ENCODE measurements at places on chromosomes 6 and 20.

- no peak for DNase-seq
These were observed 18.5 kb downstream of the POM121L2 start for GRCh38 chr6:27293436-27294098.

- DNase-seq: no peak
These were observed 190.2 kb downstream of the GRM1 start for GRCh38 chr6:146219101-146219500.

DNA sequence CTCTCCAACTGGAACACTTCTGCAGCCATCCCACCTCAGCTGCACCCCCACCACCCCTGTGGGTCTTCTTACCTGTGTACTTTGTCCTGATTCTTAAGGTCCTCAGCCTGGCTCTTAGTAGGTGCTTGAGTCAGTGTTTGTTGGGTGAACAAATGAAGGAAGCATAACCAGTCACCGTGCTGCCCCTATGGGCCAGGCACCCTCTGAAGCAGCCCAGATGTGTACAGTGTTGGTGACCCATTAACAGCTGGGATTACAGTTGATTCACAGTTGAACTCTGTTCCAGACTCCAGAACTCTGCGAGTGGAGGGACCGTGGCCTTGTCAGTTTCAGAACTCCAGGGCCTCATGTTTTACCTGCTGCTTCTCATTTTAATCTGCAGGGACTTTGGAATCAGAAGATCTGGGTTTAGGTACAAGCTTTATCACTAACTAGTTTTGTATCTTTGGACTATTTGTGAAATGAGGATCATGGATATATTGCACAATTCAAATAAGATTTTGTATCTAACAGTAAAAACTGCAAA lies 203.8 kb downstream of the TMEM242 start:
- DNase-seq: no peak

GRCh38 chr20:21286775-21287174 lies 16.4 kb upstream of the XRN2 start:
- DNase-seq: no peak

GRCh38 chr6:49543087-49543858 lies 7.2 kb upstream of the C6orf141 start:
- DNase-seq: no peak

- DNase-seq: no peak
These were observed 366.5 kb downstream of the FOXA2 start for GRCh38 chr20:22217712-22218352.

DNA sequence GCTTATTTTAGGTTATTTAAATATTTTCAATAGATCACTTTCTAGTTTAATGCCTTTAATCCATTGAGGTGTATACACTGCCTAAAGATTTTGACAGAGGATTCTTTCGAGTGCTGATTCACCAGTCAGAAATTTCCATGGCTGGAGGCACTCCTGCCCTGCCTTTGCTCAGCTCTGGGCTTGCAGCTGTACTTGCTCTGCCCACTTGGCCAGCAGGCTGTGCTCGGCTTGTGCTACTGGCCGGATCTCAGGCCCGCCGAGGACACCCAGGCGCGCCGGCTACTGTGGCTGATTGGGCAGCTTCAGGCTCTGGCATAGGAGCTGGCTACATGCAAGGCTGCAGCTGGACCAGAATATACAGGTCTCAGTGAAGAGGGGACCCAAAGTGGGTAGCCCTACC lies 675.1 kb upstream of the MMS22L start:
- no peak for DNase-seq

DNA sequence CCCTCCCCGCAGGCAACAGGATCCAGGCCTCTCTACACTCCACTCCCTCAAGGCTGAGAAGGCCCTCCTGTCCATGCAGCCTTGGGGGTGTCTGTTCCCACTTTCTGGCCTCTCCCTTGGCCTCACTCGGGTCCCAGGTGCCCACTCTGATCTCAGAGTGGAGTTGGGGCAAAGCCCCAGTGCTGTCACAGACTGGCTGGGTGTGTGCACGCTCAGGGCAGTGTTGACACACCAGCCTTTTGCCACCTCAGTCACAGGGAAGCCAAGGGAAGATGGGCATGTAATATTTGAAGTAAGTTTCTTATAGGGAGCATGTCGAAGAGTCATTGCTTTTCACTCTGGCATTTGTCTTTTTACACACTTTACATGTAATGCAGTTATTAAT lies 44.9 kb downstream of the HLA-DRA start:
- no peak for DNase-seq

DNA sequence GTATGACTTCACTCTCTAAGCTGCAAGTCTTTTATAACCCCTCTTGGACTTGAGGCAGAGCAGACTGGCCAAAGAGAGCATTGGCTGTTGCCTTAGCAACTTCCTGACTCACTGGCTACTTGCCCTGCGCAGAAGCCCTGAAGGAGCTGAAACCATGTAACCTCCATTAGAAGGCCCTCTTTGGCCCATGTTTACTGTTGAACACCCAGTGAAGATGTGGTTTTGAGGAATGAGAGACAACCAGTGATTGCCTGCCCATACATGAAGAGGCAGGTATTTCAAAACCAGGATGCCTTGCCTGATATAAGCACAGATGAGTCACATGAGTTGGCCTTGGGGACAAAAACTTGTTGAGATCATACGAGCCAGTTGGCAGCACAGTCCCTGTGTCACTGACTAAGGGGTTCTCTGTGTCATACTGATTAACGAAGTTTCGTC lies 182.5 kb downstream of the EDN1 start:
- DNase-seq: no peak

DNA sequence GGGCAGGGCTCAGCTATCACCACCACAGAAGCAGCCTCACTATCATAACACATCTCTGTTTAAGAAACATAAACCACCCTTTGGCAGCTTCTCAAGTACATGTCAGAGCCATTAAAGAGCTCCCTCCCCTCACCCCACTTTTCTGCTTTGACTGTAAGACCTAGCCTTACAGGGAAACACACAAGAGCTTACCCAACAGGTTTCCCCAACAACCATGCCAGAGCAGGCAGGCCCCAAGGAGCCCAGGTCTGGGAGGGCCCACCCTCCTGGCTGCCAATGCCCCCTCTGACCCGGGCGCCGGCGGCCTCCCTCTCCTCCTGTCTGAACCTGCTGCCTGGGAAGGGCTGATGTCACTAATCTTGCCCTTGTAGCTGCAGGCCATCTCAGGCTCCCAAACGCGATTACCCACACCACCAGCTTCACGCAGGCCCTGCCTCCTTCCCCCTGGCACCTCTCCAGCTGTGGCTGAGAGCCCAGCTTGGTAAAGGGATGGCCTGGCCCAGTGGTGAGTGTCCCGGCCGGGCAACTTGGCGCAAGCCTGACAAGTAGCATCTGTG lies 402.0 kb downstream of the MAFB start:
- DNase-seq: peak; percentile 45

GRCh38 chr6:16514249-16514648 lies 247.0 kb downstream of the ATXN1 start:
- DNase-seq: no peak

DNA sequence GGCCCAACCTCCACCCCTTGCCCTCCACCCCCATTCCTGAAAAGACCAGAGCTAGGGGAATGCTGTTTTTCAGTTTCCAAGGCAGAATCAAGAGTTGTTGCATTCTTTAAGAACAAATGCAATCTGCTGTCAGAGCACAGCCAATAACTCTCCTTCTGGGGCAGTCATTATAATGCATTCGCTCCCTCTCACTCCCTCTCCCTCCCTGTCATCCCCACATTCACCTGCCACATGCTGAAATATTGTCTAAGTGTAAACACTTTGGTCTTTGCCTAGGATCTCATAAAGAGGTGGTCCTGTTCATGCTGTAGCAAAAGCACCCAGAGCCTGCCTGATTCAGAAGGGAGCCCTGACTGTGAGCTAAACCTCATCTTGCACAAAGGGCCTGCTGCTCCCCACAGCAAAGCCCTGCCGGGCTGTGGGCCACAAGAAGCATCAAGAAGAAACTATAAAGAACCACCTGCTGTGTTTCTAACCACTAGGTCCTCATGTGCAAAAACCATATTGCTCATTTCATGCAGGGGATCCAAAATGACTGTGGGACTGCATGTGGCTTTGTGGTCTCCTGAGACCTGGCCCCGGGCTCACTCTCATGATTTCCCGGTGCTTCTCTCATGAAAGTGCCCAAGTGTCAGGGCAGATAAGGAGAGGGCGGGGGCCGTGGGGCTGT lies 85.6 kb downstream of the GPR6 start:
- DNase-seq: no peak

DNA sequence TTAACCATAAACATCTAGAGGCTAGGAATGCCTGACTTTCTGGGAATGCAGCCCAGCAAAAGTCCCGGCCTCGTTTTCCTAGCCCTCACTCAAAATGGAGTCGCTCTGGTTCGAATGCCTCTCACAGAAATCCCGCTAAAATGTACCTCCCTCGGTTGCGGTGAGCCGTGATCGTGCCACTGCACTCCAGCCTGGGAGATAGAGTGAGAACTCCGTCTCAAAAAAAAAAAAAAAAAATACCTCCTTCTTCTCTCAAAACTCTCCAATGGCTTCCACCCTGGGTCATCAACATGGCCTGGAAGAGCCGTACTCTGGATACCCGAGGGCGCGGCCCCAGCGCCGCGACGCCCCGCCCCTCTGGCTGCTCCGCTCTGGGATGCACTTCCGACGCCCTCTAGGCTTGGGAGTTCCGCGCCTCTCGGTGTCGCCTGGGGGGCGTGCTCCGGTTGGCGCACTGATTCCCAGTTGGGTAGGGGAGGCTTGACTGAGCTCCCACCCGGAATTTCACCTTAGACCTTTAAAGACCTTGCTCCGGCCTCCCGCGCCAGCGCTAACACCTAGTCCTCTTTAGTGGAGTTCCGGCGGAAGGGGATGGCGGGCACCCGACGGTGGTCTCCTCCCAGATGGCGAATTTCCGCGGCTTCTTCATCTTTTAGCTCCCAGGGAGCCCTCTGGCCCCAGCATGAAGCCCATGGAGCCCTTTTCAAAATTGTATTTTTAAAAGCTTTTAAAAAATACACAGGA lies 12.3 kb downstream of the HMGN4 start:
- DNase-seq: no peak

DNA sequence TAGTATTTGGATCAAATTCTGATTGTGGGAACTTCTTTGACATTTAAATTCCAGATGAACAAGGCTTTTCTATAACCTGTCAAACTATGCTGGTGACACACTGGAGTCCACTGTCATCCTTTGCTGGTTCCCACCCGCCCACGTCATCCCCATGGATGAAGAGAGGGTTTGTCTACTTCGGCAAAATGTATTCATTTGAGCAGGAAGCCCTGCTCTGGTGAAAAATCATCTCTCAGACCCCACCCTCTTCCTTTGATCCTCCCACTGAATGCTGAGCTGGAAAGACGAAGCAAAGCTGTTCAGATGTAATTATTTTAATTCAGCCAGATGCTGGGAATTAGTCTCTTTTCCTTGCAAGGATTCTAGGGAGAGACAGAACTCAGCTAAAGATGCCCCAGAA lies 50.5 kb downstream of the CPNE5 start:
- peak; percentile 54 for DNase-seq

GRCh38 chr6:34771727-34772126 lies 14.4 kb downstream of the SNRPC start:
- no peak for DNase-seq

GRCh38 chr6:51330971-51331370 lies 512.3 kb downstream of the TFAP2B start:
- DNase-seq: no peak

DNA sequence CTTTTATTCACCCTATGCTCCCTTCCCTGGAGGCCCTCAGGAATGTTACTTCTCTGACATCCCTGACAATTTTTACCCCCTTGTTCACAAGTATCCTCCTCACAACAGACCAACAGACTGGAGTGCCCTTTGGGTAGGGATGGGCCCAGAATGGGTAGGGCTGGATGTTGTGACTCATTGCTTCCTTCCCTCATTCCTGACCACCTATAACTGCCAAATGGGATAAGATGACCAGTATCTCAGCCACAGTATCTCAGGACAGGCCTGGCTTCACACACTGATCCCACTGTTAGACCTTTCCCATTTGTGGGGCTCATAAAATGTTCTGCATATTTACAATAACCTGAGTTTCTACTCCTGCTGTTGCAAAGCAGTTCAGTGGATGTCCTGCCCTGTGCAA lies 223.0 kb upstream of the LRFN2 start:
- DNase-seq: no peak

GRCh38 chr6:127328043-127328609 lies 15.3 kb downstream of the ECHDC1 start:
- DNase-seq: no peak

DNA sequence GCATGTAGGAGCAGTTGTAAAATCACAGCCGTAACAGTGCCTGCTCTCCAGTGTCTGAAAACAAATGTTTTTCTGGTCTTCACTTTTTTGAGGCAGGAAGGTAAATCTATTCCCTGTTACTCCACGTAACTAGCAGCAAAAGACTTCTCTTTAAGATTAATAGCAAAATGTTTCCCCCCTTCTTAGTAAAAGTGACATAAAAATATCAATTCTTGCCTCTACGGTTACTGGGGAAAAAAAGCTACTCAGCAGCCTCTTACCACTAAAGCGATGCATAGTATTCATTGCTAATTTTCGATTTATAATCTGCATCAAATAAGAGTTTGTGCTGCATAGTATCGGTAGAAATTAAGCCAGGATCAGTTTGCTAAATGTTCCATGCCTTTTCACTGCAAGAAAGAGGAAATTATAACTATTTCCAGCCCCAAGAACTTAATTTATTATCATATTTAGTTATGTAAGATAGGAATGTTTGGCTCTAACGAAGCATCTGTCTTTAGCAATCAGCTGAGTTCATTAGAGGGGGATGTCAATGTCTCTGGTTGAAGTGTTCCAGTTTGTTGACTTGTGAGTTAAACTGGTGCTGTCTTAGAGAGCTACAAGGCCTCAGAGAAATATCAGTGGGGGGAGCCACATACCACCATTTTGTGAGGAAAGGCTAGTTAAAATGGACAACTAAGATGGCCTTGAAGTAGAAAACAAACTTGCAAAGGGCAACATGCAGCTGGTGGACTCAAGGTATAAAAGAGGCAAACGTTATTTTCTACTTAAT lies 617 bp upstream of the TSPYL1 start:
- DNase-seq: no peak

GRCh38 chr20:24153101-24154040 lies 164.8 kb upstream of the GGTLC1 start:
- DNase-seq: peak; percentile 67

- no peak for DNase-seq
These were observed 37.5 kb upstream of the IYD start for GRCh38 chr6:150331344-150331743.

DNA sequence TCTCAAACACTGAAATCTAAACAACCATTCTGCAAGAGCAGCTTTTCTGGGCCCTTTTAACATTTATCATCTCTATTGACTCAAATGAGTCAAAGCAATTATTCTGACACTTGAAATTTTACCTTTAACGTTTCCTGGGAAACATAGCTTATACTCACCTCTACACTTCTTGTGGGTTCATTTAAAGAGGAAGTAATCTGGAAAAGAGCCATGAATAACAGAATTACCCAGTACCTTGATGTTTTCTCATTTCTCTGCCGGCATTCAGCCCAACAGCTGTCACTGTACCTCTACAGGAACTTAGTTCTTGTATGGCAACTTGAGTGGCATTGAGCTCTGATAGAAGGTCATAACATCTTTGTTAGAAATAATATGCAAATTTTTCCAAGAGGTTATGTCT lies 272.2 kb downstream of the KCNQ5 start:
- DNase-seq: no peak

GRCh38 chr6:64280569-64280968 lies 645.0 kb downstream of the PHF3 start:
- no peak for DNase-seq

Measured in dorsolateral prefrontal cortex (tissue), 122 donors.